Tibial nerve (tissue), 4 donors: ENCODE measurements at places on chromosomes 5 and 9. TPM values are rescaled to one million over a fixed set of nuclear protein-coding genes. Genes with fewer than 3 reads are reported as not detected.

CATSPER3 gene
- 0.90 TPM for total RNA-seq

SHISAL2B gene
- total RNA-seq = not detected

TENT4A gene
- total RNA-seq = 31.5 TPM

LECT2 gene
- not detected for total RNA-seq

FAT2 gene
- total RNA-seq = under 0.01 TPM

ATOX1 gene
- 108 TPM for total RNA-seq

MGAT4B gene
- total RNA-seq = 91.1 TPM

ANKRD20A1 gene
- total RNA-seq = 1.3 TPM
